ENCODE measurements at places on chromosomes 16 and 17. TPM values are rescaled to one million over a fixed set of nuclear protein-coding genes. Genes with fewer than 3 reads are reported as not detected.

GRCh38 chr17:72811976-72812687 lies 280.4 kb downstream of the SLC39A11 start:
- no peak overlapping the region for H3K27ac ChIP-seq
- no peak for DNase-seq
- no peaks in the 10 kb centered on the region for H3K4me1 ChIP-seq
- H3K27me3 ChIP-seq: no peaks in the 10 kb centered on the region

- H3K27me3 ChIP-seq: no peaks in the 10 kb centered on the region
- DNase-seq: no peak
- H3K4me3 ChIP-seq: no peak overlapping the region
- peaks cover 94% of the 10 kb centered on the region for H3K36me3 ChIP-seq
- H3K4me1 ChIP-seq: no peaks in the 10 kb centered on the region
Measured at GRCh38 chr16:3752984-3753383, 35.7 kb upstream of the TRAP1 start.

Gene RNF43
- total RNA-seq: 9.7 TPM

DNA sequence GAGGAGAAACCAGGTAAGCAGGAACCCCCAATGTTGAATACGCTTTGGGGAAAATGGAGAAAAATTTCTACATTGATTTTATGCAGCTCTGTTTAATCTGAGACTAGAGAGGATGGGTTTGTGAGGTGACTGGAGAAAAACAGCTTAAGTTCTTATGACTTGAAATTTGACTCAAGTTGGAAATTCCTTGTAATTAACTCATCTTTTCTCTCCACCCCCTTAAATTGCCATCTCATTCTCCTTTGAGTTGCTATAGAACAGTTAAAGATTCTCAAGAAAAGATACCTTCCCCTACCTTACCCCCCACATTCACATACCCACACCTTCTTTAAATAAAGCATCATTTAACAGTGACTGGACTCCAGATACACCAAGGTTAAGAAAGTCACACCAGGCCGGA lies 24.2 kb downstream of the ZNRF1 start:
- H3K36me3 ChIP-seq: no peaks in the 10 kb centered on the region
- H3K4me3 ChIP-seq: no peak overlapping the region
- no peak overlapping the region for H3K27ac ChIP-seq
- H3K4me1 ChIP-seq: peaks cover 39% of the 10 kb centered on the region

Gene TRAPPC2L
- 51.4 TPM for total RNA-seq

DNA sequence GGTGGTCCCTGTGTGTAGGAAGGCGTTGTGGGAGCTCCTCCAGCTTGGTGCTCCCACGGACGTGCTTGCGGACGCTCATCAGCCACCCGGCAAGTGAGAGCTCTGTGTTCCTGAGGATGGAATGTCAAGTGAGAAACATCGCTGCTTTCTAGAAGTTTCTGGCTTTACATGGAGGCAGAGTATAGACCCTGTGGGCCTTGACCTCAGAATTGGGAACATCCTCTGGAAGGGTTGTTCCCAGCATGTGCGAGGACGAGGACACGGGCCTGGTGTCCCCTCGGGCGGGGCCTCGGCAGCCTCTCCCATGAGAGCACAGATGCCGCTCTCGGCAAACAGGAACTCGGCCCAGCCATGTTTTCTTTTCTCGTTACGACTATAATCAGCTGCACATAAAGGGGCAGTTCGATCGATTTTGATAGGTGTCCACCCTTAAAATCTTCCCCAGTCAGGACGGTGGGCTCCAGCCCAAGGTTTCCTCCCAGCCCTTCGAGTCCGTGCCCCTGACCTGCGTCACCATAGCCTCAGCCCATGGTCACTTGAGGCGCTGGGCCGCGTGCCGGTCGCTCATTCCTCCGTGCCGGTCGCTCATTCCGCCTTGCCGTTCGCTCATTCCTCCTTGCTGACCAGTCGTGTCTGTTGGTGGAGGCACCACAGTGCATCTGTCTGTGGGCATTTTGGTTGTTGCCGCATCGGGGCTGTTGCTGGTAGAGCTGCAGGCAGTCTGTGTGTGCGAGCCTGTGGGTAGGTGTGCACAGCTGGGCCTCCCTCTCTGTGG lies 91.3 kb upstream of the ZNF750 start:
- H3K4me3 ChIP-seq: no peak overlapping the region
- H3K36me3 ChIP-seq: peaks cover 96% of the 10 kb centered on the region
- peak; percentile 41 for DNase-seq
- no peak overlapping the region for H3K27ac ChIP-seq
- no peaks in the 10 kb centered on the region for H3K27me3 ChIP-seq

Gene TRIM72
- 0.06 TPM for total RNA-seq

Gene KRT24
- total RNA-seq: not detected

GRCh38 chr17:68612209-68612922 lies 11.2 kb upstream of the FAM20A start:
- no peaks in the 10 kb centered on the region for H3K36me3 ChIP-seq
- H3K4me1 ChIP-seq: peaks cover 7% of the 10 kb centered on the region
- no peak for DNase-seq
- H3K4me3 ChIP-seq: no peak overlapping the region

Gene C1QL1
- total RNA-seq: not detected

Gene TPSB2
- total RNA-seq: 168 TPM

- no peak overlapping the region for H3K27ac ChIP-seq
- DNase-seq: no peak
- H3K4me3 ChIP-seq: no peak overlapping the region
- H3K36me3 ChIP-seq: no peaks in the 10 kb centered on the region
- H3K27me3 ChIP-seq: peaks cover 31% of the 10 kb centered on the region
Measured at GRCh38 chr17:74051348-74051747, 152.1 kb upstream of the RPL38 start.

Gene ADCY7
- total RNA-seq: 115 TPM

Gene LITAF
- total RNA-seq: 281 TPM

Gene MAPT
- 5.5 TPM for total RNA-seq

- H3K4me3 ChIP-seq: no peak overlapping the region
- H3K4me1 ChIP-seq: no peaks in the 10 kb centered on the region
- DNase-seq: no peak
- H3K27me3 ChIP-seq: peaks cover 6% of the 10 kb centered on the region
- H3K36me3 ChIP-seq: no peaks in the 10 kb centered on the region
- no peak overlapping the region for H3K27ac ChIP-seq
Measured at GRCh38 chr17:79424471-79425185, 186.2 kb downstream of the RBFOX3 start.

GRCh38 chr17:78289802-78290363 lies 58.5 kb downstream of the TMEM235 start:
- H3K27me3 ChIP-seq: no peaks in the 10 kb centered on the region
- H3K4me3 ChIP-seq: no peak overlapping the region
- no peaks in the 10 kb centered on the region for H3K4me1 ChIP-seq
- no peaks in the 10 kb centered on the region for H3K36me3 ChIP-seq

DNA sequence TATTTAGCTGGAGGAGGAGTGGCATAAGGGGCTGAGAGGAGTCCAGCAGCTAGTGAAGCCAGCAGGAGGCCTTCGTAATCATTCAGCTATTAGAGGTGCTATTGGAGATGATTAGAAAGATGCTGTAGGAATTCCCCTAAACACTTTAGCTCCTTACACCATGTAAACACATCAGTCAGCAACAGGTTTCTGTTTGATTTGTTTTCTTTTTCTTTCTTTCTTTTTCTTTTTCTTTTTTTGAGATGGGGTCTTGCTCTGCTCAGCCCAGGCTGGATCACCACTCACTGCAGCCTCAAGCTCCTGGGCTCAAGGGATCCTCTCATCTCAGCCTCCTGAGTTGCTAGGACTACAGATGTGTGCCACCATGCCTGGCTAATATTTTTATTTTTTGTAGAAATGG lies 10.6 kb upstream of the SEPHS2 start:
- H3K27ac ChIP-seq: no peak overlapping the region
- no peaks in the 10 kb centered on the region for H3K36me3 ChIP-seq
- no peak for DNase-seq
- no peaks in the 10 kb centered on the region for H3K27me3 ChIP-seq
- H3K4me3 ChIP-seq: no peak overlapping the region

Gene SLC43A2
- 44.6 TPM for total RNA-seq

GRCh38 chr16:83059237-83059636 lies 432.5 kb downstream of the CDH13 start:
- no peaks in the 10 kb centered on the region for H3K36me3 ChIP-seq
- no peak for DNase-seq
- H3K4me3 ChIP-seq: no peak overlapping the region

- no peak overlapping the region for H3K27ac ChIP-seq
- peaks cover 98% of the 10 kb centered on the region for H3K27me3 ChIP-seq
- H3K36me3 ChIP-seq: no peaks in the 10 kb centered on the region
- no peak overlapping the region for H3K4me3 ChIP-seq
- no peak for DNase-seq
Measured at GRCh38 chr17:48620461-48621139, 5.5 kb upstream of the HOXB8 start.

DNA sequence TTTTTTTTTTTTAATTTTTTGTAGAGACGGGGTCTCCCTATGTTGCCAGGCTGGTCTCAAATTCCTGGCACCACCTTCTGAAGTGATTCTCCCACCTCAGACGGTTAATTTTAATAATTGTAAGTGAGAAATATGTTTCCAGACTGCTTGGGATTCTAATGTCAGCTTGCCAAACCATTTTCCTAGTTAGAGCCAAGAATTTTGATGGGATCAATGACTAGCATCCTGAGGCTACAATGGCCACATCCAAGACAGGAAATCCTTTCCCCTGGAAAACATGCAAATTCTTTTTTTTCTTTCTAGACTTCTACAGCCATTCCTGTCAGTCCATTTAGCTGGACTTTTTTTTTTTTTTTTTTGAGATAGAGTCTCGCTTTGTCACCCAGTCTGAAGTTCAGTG lies 32.6 kb downstream of the IGF2BP1 start:
- H3K4me3 ChIP-seq: no peak overlapping the region
- no peaks in the 10 kb centered on the region for H3K36me3 ChIP-seq
- no peaks in the 10 kb centered on the region for H3K4me1 ChIP-seq
- DNase-seq: no peak
- H3K27ac ChIP-seq: no peak overlapping the region

Gene HAS3
- total RNA-seq: 12.6 TPM

GRCh38 chr17:31724619-31725018 lies 134.4 kb downstream of the COPRS start:
- H3K4me3 ChIP-seq: no peak overlapping the region
- no peak for DNase-seq
- no peak overlapping the region for H3K27ac ChIP-seq
- H3K27me3 ChIP-seq: no peaks in the 10 kb centered on the region
- no peaks in the 10 kb centered on the region for H3K36me3 ChIP-seq
- peaks cover 4% of the 10 kb centered on the region for H3K4me1 ChIP-seq

Gene TAC4
- not detected for total RNA-seq

DNA sequence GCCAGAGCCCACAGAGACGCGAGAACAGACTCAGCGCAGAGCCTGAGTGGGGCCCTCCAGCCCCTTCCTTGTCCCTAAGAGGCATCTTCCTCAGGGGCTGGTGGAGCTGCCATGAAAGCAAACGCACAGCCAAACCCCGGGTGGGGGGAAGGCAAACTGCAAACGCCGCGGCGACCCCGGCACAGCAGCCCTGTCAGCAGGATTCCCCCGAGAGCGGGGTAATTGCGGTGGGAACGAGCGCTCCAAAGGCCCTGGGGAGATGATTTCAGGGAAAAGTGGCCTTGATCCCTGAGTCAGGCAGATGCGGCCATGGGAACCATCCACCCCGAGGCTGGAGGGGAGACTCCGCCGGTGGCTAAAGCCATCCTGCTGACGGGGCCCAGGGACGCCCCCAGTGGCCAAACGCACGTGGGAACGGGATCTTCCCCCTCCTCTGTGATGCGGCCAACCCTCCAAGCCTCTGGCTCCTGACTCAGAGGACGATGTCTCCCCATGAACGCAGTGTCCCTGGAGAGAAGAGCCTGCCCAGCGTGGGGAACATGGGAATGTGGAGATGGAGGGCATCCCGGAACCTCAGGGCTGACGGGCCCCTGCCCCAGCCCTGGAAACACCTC lies 25.1 kb downstream of the SLC7A5 start:
- no peak overlapping the region for H3K4me3 ChIP-seq
- peaks cover 17% of the 10 kb centered on the region for H3K36me3 ChIP-seq
- H3K27me3 ChIP-seq: no peaks in the 10 kb centered on the region
- peaks cover 3% of the 10 kb centered on the region for H3K4me1 ChIP-seq
- no peak for DNase-seq
- H3K27ac ChIP-seq: no peak overlapping the region

GRCh38 chr16:85497622-85498314 lies 115.4 kb upstream of the GSE1 start:
- H3K36me3 ChIP-seq: no peaks in the 10 kb centered on the region
- DNase-seq: no peak
- H3K27ac ChIP-seq: no peak overlapping the region
- peaks cover under 1% of the 10 kb centered on the region for H3K4me1 ChIP-seq
- H3K27me3 ChIP-seq: no peaks in the 10 kb centered on the region
- no peak overlapping the region for H3K4me3 ChIP-seq

- peak overlapping the region; percentile 76 for H3K27ac ChIP-seq
- no peaks in the 10 kb centered on the region for H3K36me3 ChIP-seq
- no peaks in the 10 kb centered on the region for H3K27me3 ChIP-seq
- DNase-seq: no peak
Measured at GRCh38 chr17:76697702-76698465, 12.9 kb downstream of the MXRA7 start.

DNA sequence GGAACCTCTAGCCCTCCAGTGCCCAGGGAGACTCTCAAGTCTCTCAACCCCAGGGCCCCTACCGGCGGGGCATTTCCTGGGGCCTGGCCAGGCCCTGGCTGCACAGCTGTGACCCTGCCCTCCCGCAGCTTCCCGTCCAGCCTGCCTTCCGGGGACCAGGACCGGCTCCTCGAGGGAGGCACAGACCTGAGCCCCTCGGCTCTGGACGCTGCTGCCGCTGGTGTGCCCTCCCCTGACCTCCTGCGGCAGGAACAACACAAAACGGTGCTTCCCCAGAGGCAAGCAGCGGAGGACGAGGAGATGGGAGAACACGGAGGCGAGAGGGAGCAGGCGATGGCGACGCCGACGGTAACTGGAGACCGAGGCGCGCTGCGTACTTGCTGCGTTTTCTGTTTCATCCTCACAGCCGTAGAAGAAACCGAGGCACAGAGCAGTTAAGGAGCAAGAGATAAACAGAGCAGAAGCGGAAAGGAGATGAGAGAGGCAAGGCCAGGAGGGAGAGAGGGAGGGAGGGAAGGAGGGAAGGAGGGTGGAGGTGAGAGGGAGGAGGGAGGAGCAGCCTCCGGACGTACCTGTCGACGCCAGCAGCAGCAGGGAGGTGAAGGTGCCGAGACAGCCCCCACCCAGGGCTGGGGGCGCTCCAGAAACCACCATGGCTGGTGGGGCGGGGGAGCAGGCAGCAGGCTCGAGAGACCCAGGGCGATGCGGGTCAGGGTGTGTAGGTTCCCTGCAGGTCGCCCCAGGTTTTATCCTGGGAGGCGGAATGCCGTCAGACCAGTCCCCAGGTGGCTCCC lies at the start of gene PRSS22:
Gene PRSS22 (minus strand): TSS at position 720 of the 794 bp plus-strand sequence. CDS start 66 bp downstream, at position 654.
- H3K4me3 ChIP-seq: peak within 1 kb of the TSS; percentile 43
- H3K27ac ChIP-seq: peak within 1 kb of the TSS; percentile 80
- H3K4me1 ChIP-seq: no peaks in the 10 kb centered on the region
- no peaks in the 10 kb centered on the region for H3K36me3 ChIP-seq
- peak; percentile 81 for DNase-seq
- H3K27me3 ChIP-seq: peaks cover 21% of the 10 kb centered on the region

Gene SEC14L5
- 0.41 TPM for total RNA-seq

GRCh38 chr17:187130-187529 lies 5.7 kb upstream of the DOC2B start:
- no peak overlapping the region for H3K27ac ChIP-seq
- no peak for DNase-seq
- peaks cover 11% of the 10 kb centered on the region for H3K4me1 ChIP-seq

Gene INCA1
- 1.9 TPM for total RNA-seq

Measured in lower lobe of right lung (tissue), 2 donors.